NCI-H524 treated with DMSO at 0.1 percent for 48 hours (cell line): ENCODE measurements at places on chromosomes 7 and 10.

- DNase-seq, result no peak
These were observed 61.2 kb downstream of the CDH23 start for GRCh38 chr10:71457908-71458307.

DNA sequence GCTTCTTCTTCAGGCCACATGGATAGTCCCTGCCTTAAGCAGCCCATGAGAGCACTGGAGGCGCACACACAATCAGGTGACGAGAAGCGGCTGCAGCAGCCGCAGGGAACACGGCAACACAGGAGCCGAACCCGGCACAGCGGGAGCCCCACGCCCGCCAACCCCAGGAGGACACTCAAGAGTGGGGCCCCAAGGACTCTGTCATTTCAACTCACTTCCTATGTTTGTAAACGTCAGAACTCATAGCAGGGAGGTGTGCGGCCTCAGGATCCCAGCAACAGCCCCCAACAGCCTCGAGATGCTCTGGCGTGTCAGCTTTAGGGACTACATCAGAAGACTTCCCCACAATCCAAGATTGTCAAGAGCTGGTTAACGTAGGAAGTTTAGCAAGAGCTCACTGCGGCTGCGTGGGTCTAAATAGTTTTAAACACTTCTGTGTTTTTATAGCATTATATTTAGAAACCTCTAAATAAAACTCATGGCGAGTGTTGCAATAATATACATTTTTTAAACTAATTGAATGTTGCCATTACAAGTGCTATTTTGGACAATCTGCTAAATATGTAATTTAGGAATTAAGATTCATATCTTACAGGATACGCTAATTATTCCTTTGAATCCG lies 123.4 kb downstream of the MAD1L1 start:
- no peak for DNase-seq

- no peak for DNase-seq
These were observed 60.1 kb downstream of the SHTN1 start for GRCh38 chr10:116944911-116945310.

DNA sequence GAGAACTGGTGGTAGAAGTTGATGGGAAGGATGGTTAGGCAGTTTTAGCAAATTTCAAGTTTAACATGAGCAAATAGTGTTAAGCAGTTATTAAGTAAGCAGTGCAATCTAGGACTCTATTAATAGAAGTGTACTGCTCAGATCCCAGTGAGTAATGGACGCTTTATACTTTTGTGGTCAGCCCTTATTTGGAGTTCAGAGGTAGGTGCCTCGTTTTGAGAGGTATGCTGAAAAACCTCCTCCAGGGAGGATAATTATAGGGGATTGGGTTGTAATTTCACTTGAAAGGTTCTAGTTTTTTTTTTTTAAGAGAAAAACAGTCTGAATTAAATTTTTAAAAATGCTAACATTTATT lies 33.5 kb upstream of the CCDC7 start:
- no peak for DNase-seq

GRCh38 chr7:1428941-1429501 lies 30.2 kb downstream of the MICALL2 start:
- no peak for DNase-seq

DNA sequence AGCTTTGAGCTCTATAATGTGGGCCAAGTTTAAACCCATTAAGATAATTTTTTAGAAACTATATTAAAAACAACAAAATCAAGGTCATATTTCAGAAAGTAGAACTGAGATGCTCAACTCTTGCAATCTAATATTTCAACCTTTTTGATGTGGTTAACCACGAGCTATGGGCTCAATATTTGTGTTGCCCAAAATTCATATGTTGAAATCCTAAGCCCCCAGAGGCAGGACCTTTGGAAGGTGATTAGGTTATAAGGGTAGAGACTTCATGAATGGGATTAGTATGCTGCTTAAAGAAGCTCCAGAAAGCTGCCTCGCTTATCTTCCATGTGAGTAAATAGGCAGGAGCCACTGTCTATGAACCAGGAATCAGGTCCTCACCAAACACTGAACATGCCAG lies 284.4 kb downstream of the CRPPA start:
- no peak for DNase-seq

- DNase-seq, result no peak
These were observed 9.5 kb upstream of the AUTS2 start for GRCh38 chr7:69588773-69589172.

GRCh38 chr10:73095481-73096021 lies 1.1 kb downstream of the P4HA1 start:
- no peak for DNase-seq

- no peak for DNase-seq
These were observed 384.8 kb downstream of the DNAJB6 start for GRCh38 chr7:157721468-157722136.

DNA sequence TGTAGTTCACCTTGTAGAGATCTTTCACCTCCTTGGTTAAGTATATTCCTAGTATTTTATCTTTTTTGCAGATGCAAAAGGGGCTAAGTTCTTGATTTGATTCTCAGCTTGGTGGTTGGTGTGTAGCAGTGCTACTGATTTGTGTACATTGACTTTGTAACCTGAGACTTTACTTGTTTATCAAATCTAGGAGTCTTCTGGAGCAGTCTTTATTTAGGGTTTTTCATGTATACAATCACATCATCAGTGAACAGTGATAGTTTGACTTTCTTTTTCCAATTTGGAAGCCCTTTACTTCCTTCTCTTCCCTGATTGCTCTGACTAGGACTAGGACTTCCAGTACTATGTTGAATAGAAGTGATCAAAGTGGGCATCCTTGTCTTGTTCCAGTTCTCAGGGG lies 33.8 kb downstream of the GPR22 start:
- no peak for DNase-seq

GRCh38 chr10:13003759-13004158 lies 2.2 kb upstream of the CCDC3 start:
- no peak for DNase-seq

- no peak for DNase-seq
These were observed 1.9 kb upstream of the MYH16 start for GRCh38 chr7:99270702-99271101.

GRCh38 chr10:131848741-131849590 lies 51.8 kb upstream of the PPP2R2D start:
- no peak for DNase-seq

- DNase-seq, result no peak
These were observed 16.0 kb upstream of the LRRC61 start for GRCh38 chr7:150307129-150307528.

- no peak for DNase-seq
These were observed 234.3 kb upstream of the C7orf33 start for GRCh38 chr7:148356303-148356702.

DNA sequence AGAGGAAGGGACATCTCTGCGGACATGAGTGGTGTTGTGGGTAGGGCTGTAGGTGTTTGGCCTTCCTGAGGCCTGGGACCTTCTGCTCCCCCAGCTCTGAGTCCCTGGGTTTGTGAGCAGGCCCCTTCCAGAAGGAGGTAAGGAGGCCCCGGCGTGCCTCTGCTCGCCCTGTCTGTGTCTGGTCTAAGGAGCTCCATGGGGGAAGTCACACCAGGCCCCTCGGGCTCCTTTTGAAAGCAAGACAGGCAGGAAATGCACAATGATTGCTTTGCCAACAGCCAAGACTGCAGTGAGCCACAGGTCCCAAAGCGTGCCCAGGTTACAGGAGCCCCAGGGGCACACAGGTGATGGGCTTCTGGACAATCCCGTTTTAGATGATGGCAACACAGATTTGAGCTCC lies 89.5 kb downstream of the FAM53B start:
- DNase-seq, result no peak

- no peak for DNase-seq
These were observed 134.8 kb downstream of the INHBA start for GRCh38 chr7:41568135-41568534.

- DNase-seq, result no peak
These were observed 195.0 kb upstream of the PLXNA4 start for GRCh38 chr7:132771301-132771730.

DNA sequence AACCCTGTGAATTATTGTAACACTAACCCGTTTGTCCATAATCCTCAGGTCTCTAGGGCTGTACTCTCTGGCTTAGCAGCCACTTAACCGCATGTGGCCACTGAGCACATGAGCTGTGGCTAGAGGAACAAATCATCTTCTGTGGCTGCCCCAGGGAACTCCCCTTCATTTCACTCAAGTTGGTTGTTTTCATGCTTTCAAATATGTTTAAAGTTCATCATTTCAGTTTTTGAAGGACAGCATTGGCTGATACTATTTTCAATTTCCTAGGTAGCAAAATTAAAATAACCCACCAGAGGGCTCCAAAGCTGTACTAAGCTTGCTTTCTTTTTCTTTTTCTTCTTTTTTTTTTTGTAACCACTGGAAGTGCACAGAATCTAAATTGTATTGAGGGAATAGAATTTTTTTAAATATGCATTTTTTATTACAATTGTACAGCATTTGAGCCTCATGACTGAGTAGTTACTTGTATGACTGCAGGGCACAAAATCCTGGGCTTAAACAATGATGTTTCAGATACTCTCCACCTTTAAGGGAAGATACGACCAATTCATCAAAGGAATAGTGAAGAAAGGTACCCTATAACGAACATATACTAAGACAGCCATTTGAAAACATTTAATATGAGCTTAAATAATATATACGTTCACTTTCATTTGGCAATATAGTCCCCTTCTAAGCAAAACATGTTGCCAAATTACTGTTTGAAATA lies 38.6 kb downstream of the MRC1 start:
- DNase-seq, result peak; percentile 3

- DNase-seq, result no peak
These were observed 104.1 kb downstream of the PHF14 start for GRCh38 chr7:11077816-11078215.

DNA sequence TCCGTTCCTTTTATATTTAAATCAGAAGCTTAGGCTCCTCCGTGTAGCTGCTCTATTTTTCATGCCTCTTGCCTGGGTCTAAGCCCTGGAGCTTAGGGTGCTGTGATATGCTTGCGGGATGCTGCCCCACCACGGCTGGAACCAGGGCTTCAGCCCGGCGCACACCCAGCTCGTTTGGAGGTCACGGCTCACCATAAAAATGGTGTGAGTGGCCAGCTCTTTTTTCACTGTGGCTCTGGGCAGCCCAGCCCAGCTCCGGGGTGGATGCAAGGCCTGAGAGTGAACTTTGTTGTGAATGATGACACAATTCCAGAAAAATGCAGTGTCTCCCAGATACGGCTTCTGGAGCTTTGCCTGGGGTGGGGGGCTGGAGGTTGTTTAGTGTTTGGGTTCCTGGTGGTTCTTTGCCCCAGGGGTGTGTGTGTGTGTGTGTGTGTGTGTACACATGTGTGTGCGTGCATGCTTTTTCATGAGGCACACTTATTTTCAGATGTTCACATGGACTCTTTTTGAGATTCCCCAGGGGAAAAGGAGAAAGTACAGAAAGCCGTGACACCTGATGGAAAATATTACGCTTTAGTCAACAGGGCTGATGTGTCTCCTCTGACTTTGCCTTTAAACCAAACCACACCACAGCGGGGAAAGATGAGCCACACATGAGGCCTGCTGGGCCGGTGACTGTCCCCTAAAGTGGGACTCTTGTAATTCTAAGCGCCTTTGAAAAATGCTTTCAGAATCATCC lies 46.2 kb downstream of the GRK5 start:
- no peak for DNase-seq

- DNase-seq, result no peak
These were observed 1.2 kb upstream of the TMEM243 start for GRCh38 chr7:87220734-87221215.

GRCh38 chr10:79137300-79137756 lies 68.6 kb downstream of the ZMIZ1 start:
- DNase-seq, result no peak

DNA sequence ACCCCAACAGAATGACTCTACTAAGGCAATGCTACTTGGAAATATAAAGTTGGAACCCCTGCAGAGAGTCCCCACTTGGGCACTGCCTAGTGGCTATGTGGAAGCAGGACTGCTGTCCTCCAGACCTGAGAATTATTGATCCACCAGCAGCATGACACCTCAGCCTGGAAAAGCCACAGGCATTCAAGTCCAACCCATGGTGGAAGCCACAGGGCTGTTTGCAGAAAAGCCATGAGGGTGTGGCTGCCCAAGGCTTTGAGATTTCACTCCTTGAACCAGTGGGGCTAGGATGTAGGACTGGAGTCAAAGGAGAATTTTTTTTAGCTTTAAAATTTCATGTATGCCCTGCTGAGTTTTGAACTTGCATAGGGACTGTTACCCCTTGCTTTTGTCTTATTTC lies 13.6 kb upstream of the GHRHR start:
- no peak for DNase-seq

DNA sequence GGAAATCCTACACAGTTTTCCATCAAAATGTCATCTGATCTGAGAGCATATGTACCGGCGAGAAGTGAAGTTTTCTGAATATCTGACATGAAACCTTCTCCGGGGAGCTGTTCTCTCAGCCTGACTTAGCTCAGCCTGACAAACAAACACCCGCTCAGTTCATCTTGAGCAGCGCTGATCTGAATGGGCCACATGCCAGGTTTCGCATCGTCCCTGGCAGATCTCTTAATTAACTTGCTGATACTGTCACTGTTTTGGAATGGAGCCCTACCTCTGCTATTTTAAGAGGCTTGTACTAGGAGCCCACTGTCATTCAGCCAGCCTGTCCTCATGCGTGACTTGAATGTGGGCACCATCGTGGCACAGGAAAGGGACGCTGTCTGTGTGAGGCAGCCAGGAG lies 109.2 kb downstream of the STRA8 start:
- DNase-seq, result peak; percentile 26

DNA sequence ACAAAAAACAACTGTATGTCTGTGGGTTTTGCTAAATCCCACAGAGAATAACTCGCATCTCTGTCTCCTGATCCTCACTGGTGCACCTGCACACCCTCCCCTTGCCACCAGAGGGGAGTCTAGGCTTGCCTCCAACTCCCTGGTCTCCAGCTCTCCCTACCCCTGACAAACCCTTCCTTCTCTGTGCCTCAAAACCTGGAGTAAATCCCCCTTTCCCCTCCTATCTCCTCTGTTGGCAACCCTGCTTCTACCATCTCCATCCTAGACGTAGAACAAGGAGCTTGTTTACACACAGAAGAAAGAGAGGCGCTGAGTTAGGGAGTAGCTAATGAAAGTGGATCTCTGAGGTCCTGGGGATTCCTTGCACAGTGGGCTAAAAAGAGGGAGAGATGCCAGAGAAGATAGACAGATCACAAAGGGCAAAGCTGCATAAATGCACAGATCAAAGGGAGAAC lies 6.0 kb downstream of the MBLAC1 start:
- no peak for DNase-seq

GRCh38 chr7:103936558-103936957 lies 52.9 kb downstream of the RELN start:
- no peak for DNase-seq

GRCh38 chr10:15393139-15393825 lies 22.2 kb upstream of the FAM171A1 start:
- no peak for DNase-seq

GRCh38 chr7:85776691-85777345 lies 590.0 kb upstream of the SEMA3D start:
- DNase-seq, result no peak

- DNase-seq, result no peak
These were observed 176.5 kb downstream of the PFKFB3 start for GRCh38 chr10:6379015-6379776.

DNA sequence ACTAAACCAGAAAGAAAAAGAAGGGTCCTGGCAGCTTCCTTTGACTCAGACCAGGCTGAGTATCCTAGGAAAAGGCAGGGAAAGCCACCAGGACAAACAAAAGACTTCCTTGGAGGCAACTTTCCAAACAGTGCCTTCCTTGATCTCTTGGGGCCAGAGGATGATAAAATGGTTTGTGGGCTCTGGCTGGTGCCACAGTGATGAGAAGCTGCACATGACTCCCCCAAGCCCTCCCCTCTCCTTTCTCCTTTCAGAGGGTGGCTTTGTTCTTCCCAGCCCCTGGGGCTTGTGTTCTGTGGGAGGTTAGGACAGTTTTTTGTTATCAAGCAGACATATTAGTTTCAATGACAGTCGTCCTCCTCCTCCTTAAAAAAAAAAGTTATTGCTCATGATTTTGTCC lies 183.2 kb downstream of the SEM1 start:
- no peak for DNase-seq

GRCh38 chr7:102320601-102321350 lies 34.1 kb downstream of the SH2B2 start:
- DNase-seq, result no peak
